ENCODE measurements at places on chromosomes 5 and 9.
A peak's percentile ranks its signal among the peaks of the same experiment; 100 is the strongest.

DNA sequence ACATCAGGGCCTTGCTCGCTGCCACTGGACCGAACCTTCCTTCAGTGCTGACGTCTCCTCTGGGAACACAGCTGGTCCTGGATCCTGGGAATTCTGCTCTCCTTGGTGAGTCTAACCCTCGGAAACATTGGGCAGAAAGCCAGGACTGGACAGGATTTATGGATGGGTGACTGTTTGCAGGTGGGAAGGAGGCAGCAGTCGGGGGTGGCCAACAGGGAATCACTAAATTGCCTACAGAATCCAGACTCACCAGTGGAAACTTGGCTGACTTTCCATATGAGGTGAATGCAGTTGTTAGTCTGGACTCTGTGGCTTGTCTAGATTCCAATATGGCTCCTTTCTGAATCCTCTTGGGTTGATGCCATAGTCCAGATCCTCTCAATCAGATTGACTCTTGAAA, 203.1 kb downstream of the SAXO1 start:
- no peak for DNase-seq

DNA sequence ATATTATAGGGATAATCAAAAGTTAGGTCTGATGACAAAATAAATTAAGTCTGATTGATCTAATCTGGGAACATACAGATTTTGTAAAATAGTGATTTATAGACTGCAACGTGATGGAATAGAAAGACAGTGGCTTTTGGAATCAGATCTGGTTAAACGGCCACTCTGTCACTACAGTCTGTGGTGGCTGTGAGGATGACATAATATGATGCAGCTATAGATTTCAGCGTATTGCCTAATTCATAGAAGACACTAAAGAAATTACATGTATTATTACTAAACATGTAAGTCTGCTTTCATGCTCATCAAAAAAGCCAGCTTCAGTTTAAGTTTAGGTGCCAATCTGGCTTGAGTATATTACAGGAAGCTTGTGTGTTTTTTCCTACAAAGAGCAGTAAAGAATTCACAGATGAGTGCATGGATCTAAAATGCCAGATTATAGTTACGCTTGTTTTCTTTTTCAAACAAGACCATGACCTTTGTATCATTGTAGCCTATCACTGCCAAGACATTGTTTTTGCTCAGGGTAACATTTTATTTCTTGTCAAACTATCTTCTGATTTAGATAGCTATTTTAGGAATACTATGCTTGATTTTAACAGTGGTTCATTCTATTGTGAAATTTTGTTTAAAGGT, 25.7 kb downstream of the CPEB4 start:
- no peak for DNase-seq

GRCh38 chr9:113370806-113371325, 5.9 kb downstream of the HDHD3 start:
- no peak for DNase-seq

DNA sequence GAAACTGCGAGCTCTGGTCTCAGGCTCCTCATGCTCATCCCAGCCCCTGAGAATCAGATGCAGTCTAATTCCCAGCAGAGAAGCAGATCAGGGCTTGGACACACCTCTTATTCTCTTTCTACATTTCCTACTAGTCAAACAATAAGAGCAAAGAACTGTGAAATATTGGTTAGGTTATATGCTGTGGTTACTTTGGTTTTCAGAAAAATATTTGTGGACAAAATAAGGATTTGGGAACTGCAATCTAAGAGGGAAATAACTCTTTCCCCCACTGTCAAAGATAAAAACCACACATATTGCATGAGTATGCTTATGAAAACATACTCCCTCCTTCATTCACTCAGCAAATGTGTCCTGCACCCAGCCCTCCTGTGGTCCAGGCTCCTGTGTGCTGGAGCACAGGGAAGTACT, 164.5 kb upstream of the S1PR3 start:
- no peak for DNase-seq

- DNase-seq: no peak
Measured at GRCh38 chr9:4506490-4506889, 16.2 kb downstream of the SLC1A1 start.

DNA sequence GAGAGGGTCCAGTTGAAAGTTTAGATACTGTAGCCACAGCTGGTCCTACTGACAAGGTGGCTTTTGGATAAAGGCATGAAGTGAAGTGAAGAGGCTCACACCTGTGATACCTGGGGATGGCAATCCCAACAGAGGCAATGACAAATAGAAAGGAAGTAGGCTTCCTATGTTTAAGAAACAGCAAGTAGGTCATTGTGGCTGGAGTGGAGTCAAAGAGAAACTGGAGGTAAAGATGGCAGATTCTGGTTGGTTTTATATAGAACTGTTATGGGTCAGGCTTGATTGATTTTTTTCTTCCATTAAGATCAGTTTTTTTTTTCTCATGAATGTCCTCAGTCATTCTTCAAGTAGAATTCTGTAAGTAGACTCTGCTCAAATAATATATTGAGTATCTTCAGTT, 79.5 kb downstream of the ANXA1 start:
- DNase-seq: no peak

GRCh38 chr5:177109810-177110209, 23.1 kb downstream of the FGFR4 start:
- DNase-seq: no peak

DNA sequence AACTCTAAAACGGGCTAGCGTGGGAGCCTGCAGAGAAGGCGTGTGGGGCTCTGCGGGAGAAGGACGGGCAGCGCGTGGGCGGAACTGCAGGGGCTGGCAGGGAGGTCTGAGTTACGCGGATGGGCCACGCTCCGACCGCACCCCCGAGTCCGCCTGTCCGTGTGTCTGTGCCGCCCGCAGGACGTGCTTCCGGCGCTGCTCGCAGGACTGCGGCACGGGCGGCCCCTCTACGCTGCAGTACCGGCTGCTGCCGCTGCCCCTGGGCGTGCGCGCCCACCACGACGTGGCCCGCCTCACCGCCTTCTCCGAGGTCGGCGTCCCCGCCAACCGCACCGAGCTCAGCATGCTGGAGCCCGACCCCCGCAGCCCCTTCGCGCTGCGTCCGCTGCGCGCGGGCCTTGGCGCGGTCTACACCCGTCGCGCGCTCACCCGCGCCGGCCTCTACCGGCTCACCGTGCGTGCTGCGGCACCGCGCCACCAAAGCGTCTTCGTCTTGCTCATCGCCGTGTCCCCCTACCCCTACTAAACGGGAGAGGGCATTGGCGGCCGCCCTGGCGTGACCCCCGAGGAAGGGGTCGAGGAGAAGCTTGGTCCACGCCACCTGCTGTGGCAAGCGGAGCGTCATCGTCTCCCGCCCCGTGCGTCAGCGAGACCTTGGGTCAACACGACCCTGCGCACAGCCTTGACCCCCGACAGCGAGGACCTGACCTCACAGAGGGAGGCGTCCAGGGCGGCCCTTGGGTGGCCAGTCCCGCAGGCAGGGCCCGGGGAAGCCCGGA, 11.4 kb upstream of the ASS1 start:
- DNase-seq: peak; percentile 96

GRCh38 chr5:139181835-139182452, 16.2 kb downstream of the SIL1 start:
- no peak for DNase-seq

DNA sequence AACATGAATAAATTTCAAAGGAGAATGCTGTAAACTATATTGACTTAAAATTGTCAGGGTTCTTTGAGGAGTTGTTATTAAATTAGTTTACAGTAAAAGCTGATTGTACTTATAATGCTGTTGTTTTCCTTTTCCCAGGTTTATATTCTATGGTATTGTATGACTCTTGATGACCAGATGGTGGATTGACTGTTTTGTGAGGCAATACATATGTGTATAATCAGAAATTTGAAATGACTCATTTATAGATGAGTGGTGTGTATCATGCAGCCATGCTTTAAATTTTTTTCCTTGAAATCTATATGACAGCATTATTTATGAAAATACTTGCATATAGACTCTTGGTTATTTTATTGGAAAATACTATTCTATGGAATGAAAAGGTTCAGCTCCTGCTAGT, 195.3 kb downstream of the CNTLN start:
- no peak for DNase-seq

DNA sequence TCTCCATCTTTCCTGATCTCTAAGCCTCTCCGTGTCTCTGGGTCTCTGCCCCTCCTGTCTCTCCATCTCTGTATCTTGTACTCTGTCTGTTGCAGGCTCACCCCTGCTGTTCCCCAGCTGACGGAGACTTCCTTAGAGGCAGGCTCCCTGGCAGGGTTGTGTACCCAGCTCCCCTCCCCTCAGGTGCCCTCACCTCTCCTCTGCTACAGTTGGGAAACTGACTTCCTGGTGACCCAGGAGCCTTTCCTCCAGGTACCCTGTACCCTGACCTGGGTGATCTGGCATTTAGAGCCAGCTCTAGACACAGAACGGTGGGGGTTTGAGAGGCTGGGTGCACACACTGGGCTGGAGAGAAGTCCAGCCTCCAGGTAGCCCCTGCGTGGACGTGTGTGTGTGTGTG, 37.7 kb downstream of the CXXC5 start:
- DNase-seq: no peak

GRCh38 chr9:18855656-18856055, 177.4 kb downstream of the SAXO1 start:
- DNase-seq: no peak
